Bone marrow (tissue), 2 donors: ENCODE measurements at places on chromosomes 16 and 17.

GRCh38 chr17:70896843-70897242 lies 727.5 kb downstream of the KCNJ2 start:
- no peak for DNase-seq

- DNase-seq = no peak
Observed at GRCh38 chr17:38658741-38659345, 15.9 kb downstream of the EPOP start.

DNA sequence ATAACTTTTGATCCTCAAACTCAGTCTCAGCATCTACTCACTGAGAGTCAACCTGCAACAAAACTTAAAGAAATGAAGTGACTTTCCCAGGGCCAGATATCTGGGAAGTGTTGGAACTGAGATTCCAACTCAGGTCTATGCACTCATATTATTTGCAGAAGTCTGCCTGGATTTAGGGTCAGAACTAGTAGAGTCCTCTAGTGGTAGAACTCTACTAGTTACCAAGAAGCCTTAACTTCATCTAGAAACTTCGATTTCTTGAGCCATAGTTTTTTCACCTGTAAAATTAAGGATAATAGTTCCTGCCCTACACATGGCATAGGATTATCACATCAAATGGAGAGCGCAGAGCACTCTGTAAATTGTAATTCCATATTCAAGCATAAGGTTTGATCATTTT lies 23.4 kb upstream of the KRT24 start:
- DNase-seq = no peak

GRCh38 chr16:66121466-66121865 lies 245.0 kb upstream of the CDH5 start:
- no peak for DNase-seq

GRCh38 chr17:30495586-30495985 lies 18.4 kb downstream of the GOSR1 start:
- no peak for DNase-seq

DNA sequence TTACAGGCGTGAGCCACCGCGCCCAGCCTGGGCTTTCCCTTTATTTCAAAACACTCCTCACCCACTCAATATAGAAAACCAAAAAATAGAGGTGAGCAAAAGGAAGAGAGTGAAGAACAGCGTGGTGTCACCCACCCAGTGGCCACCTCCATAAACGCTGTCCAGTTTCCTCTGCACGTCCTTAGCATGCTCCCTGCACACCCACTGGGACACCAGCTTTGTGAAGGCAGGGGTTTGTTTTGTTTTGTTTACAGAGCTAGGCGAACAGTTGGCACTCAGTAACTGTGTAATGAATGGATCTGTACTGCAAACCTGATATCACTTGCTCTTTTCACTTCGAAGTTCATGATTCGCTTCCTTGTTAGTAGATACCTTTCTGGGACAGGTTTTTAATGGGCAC lies 73.0 kb downstream of the PRKCB start:
- no peak for DNase-seq

DNA sequence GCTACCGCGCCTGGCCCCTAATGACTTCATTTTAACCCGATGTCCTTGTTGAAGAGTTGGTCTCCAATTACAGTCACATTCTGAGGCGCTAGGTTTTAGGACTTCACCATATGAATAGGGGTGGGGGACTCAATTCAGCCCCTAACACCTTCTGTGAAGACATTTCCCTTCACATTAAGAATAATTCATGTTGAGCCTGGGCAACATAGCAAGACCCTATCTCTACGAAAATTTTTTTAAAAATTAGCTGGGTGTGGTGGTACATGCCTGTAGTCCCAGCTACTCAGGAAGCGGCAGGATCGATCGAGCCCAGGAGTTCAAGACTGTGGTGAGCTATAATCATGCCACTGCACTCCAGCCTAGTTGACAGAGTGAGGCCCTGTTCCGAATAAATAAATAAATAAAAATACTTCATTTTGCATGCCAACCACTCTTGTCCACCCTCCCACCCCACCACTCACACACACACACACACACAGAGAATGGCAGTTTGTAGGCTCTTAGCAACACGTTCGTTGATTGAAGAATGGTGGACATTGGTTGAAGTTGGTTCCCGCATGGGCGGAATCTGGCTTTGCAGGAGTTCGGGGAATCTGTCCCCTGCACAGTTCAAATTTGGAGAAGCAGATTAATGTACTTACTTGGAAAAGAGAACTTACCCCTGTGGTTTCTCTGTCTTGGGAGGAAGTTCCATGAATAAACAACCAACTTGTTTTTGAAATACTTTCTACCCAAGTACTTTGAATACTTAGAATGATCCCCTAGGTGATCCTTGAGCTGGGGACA lies 27.8 kb upstream of the TVP23A start:
- DNase-seq = no peak

- DNase-seq = no peak
Observed at GRCh38 chr16:86610779-86611524, 32.6 kb downstream of the FOXL1 start.

GRCh38 chr17:27339198-27339835 lies 45.4 kb downstream of the WSB1 start:
- DNase-seq = no peak
